NCI-H774 (cell line): ENCODE measurements at places on chromosomes 5 and 9.

DNA sequence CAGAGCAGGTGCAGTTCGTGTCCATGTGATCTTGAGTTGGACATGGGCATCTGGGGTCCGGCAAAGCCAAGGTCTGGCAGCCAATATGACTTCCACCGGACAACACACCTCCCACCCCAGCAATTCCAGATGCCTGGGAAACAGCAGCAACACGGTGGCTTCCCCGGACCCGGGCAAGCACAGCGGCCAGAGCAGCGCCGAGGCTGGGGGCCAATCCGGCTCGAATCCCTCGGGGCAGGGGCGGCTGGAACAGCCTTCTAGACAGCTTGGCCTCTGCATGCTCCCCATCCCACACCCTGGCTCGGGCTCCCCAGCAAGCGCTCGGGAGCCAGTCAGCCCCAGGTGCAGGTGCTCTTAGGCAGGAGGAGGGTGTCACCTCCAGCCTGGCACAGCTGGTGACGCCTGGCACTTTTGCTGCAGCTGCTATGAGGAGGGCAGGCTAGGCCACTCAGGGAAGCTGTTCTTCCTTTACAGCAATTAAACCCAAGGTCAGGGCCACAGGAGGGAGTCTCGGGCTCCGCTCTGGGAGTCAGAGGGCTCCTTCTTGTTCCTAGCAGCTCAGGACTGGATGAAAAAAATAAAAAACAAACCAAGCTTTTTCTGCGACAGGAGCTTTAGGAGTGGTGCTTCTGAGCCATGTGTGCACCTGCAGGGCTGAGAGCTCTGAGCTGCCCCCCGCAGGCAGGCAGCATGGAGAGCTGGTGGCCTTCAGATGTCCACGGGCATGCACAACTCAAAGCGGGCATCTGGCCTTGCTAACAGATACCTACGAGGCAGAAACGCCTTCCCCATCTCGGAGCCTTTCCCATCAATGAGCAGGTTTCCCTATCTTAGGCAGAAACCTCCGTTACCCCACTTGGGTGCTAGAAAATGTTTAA, 28.2 kb downstream of the DBH start:
- DNase-seq = peak; percentile 88

DNA sequence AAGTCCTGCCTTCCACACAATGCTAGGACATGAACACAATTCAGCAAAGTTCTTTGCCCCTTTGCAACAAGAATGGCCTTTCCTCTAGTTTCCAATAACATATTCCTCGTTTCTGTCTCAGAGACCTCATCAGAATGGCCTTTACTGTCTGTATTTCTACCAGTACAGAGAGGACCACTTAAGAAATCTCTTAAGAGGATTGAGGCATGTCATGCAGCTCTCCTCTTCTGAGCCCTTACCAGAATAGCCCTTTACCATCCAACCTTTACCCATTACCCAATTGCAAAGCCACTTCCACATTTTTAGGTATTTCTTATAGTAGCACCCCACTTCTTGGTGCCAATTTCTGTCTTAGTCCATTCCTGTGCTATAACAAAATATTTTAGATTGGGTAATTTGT, 20.3 kb downstream of the TNPO1 start:
- DNase-seq = no peak

DNA sequence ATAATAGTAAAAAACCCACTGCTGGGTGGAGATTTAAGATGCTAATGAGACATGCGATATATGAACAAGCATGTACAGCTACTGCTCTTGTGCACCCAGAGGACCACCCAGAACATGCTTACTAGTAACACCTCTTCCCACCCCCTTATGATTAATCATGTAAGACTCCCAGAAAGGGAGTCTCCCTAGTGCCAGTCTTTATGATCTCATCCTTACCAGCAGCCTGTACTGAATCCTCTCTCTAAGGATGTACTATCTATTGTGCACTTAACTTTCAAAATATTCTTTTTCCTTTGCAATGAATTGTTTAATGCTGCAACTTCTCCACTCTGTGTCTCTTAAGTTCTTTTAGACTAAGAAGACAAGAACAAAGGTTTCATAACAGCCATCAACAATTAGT, 9.1 kb upstream of the MAT2B start:
- no peak for DNase-seq

DNA sequence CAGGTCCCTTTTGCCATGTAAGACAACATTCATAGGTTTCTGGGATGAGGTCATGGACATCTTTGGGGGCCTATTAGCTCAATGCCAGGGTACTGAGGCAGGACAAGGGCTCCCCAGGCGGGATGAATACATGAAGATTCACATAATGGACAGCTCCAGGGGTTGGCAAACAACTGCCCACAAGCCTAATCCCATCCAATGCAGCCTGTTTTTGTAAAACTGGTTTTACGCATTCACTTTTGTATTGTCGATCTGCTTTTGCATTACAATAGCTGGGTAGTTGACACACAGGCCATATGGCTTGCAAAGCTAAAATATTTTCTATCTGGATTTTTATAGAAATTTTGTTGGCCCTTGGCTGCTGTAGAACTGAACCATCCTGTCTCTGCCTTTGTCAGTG, 248.5 kb upstream of the PANK3 start:
- no peak for DNase-seq

DNA sequence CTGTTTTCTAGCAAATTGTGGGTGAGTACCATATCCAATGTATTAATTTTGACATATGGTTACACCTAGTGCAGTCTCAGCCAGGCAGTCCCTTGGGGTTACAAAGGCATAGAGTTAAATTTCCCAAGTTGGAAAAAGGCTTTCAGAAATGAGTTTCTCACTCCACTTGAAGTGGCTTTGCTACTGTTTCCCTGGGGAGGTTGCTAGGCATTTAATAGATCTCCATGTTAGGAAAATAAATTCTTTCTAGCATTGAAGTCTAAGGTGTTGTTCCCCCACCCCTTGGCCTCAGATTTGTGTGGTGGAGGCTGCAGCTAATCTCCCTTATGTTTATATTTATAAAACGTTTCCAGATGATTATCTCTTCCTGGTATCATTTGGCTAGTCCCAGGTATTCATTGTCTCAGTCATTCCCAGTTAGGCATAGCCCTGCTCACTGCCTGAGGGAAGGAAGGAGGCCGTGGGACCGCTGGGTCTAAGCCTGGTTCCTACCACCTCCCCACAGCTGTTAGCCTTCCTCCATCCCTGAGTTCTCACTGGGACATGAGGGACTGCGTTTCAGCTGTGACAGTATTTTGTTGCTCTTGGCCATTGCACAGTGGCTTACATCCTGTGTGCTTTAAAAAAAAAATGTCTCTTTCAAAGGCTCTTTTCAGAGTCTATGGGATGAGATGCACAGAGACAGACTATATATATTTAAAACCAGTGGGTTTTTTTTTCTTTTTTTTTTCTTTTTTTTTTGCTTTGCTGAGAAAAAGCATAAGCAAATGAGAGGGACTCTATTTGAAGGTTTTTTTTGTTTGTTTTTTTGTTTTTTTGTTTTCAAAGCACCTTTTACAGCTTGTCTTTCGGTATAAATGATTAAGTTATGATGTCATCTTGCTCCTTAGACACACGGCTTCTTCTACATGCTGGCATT, 121.5 kb downstream of the MAST4 start:
- DNase-seq = no peak

DNA sequence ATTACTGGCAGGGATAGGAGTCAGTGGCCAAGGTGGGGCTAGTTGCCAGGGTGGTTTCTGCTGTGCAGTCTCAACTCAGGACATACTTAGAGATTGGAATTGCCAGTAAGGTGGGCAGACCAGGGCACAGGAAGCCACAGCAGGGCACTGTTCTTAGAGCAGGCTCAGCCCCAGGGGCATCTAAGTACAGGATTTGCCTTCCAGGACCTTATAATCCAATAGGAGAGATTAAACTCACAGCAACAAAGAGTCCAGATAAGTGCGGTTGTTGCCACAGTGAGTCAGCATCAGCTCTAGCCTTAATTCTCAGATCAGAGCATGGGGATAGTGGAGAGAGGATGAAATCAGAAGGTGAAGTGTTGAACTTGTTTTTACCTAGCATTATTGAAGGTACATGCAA, 265.8 kb upstream of the TRPC7 start:
- DNase-seq = no peak

- no peak for DNase-seq
Observed at GRCh38 chr9:83533296-83533695, 4.9 kb downstream of the FRMD3 start.

DNA sequence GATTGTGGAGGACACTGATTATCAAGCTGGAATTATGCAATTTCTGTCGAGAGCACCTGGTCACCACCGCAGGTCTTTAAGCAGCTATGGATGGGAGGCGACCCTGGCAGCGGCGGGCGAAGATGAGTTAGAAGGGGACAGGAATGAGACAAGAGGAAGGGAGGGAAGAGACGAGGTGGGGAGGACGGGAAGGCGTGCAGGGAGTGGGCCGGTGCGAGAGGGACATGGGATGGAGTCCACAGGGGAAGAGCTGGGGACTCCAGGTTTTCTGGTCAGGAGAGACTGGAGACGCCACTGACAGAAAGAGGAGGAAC, 192.3 kb downstream of the MELK start:
- no peak for DNase-seq

GRCh38 chr9:23663536-23663935, 162.5 kb downstream of the ELAVL2 start:
- no peak for DNase-seq

DNA sequence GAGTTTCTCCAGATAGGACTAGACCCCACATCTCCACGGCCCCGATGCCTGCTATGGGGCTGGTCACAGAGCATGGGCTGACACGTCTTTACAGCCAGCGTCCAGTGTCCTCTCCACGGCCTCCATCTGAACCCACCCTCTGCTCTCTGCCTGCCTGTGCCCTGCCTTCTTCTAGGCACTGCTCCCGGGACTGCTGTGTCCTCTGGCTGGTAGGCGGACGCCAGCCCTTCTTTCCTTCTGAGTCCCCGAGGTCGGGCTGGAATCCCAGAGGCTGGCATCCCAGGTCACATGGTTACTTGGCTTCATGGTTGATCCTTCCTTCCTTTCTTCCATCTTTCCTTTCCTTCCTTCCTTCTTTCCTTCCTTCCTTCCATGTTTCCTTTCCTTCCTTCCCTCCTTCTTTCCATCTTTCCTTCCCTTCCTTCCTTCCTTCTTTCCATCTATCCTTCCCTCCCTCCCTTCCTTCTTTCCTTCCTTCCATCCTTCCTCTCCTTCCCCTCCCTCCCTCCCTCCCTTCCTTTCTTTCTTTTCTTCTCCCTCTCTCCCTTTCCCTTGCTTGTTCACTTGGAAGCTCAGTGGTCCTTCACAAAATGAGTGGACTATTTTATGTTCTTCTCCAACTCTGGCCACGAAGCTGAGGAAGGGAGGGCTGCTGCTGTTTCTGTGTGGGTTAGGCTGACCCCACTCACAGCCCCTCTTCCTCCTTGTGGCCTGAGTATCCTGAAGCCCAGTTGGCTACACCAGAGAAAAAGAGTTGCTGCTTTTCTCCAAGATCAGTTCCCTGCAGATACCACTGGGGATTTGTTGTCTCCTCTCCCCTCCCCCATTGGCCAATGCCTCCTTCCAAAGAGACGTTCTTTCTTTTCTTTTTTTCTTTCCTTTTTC, 66.8 kb upstream of the NEURL1B start:
- no peak for DNase-seq

- DNase-seq = no peak
Observed at GRCh38 chr5:120260651-120261050, 203.4 kb upstream of the PRR16 start.

- no peak for DNase-seq
Observed at GRCh38 chr5:35487233-35488025, 130.2 kb upstream of the SPEF2 start.
